Ureter (tissue), 1 donor: ENCODE measurements at places on chromosomes 3 and 15.

- DNase-seq: peak; percentile 77
These were observed 131.2 kb downstream of the IGF1R start for GRCh38 chr15:98779463-98780071.

GRCh38 chr3:144106970-144107369 is 135.3 kb downstream of the DIPK2A start:
- no peak for DNase-seq

DNA sequence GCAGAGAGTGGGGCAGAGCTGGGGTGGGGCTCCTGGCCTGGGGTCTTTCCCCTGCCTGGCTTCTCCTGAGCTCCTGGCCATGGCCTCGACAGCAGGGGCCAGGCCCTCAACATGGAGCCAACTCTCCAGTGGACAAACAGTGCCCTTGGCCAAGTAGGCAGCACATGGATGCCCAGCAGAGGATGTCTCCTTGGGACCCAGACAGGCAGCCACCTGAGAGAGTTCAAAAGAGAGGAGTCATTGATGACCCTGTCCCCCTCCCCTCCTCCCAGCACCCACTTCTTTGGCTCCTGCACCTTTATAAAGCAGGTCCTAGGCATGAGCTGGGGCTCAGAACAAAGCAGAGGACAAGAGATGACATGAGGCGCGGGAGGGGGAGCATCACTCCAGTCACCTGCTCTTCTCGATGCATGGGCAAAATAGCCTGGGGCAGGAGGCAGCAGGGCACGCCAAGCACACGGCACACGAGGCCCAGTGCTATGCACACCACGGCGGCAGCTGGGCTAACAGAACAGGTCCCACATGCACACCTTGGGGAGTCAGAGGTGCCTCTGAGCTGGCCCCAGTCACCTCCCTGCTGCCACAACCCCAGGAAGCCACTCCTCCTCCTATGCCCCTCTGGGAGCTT is 27.4 kb downstream of the SHISA5 start:
- DNase-seq: no peak

DNA sequence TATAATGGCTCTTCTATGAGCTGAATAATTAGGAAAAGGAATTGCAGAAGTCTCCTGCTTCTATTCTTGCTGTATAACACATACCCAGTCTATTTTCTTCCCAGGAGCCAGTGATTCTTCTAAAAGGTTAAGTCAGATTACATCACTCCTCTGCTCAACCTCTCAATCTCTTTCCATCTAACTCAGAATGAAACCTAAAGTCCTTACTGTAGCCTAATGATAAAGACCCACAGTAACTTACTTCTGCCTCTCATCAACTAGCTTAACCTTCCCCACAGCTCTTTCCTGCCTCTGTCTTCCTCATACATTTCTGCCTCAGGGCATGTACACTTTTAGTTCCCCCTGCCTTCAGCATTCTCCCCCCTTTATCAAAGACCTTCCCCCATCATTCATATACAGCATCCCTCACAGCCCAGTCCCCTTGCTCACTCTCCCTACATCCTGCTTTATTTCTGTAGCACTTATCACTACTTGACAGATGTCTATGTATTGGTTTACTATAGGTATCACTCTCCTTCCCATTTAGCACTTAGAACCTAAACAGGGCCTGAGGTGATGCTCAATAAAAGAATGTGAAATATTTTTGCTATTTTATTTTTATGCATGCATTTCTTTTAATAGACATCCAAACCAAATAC is 28.5 kb upstream of the CMTM6 start:
- DNase-seq: no peak

DNA sequence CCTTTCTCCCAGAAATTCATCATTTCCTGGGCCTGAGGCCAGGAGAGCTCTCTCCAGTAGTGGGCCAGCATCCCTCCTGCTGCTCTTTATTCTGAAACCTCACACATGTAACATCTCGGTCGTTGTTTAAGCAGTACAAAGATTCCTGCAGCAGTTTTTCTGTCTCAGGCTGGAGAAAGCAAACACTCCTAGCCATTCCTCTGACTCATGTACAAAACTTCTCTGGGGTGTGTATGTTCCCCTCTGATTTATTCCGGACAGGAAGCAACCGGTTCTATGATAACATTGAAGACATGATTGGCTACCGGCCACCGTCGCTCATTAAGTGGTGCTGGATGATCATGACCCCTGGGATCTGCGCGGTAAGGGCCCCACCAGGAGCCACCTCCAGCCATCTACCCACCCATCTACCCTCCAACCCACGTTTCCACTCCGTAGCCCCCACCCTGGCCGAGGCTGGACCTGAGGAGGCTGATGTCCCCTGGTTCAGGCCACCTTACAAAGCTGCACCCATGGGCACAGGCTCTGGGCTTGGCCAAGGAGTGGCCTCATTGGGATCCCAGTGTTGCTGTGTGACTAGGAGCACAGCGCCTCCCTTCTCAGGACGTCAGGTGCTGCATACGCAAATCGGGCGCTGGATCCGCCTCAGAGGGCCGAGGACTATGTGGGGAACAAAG is 58.6 kb upstream of the SLC6A1 start:
- DNase-seq: no peak

GRCh38 chr15:48940508-48940907 is 23.2 kb downstream of the SHC4 start:
- no peak for DNase-seq

- DNase-seq: no peak
These were observed 7.8 kb downstream of the CAMK1 start for GRCh38 chr3:9761919-9762318.

DNA sequence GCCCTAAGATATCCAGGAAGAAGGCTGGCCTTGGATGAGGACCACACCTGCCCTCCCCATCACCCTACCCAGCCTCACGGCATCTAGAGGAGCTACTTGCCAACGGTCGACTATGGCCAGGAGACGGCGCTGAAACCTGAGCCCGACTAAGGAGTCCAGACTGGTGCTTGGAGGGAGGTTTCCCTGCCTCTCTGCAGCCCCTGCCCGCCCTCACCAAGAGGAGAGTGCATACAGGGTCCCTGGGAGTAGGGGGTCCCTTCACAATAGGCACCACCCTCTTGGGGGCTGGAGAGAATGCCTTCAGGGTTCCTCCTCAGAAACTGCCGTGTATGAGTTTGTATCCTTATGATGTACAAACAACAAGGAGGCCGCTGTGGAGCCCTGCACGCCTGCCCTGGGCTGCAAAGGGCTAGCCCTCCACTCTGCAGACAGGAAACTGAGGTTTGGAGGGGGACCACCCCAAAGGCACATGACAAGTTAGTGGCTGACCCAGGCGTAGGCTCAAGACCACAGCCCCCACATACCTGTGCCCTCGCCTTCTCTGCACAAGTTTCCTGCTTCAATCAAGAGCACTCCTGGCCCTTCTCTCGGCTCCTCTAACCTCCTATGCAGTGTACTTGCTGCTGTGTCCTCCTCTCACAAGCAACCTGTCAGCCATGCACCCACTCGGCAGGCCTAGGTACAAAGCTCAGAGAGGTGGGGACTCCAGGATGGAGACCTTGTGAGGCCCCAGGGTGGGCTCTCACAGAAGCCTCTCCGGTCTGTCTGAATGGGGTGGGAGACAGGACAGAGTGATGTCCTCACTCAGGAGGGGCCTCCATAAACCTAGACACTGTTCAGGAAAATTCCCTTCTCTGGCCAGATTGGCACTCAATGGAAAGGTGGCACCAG is 7.4 kb downstream of the KLF15 start:
- no peak for DNase-seq

- DNase-seq: no peak
These were observed 18.9 kb upstream of the LRRK1 start for GRCh38 chr15:100900136-100900794.

GRCh38 chr3:14145236-14145635 is 20.4 kb downstream of the TMEM43 start:
- DNase-seq: peak; percentile 40

DNA sequence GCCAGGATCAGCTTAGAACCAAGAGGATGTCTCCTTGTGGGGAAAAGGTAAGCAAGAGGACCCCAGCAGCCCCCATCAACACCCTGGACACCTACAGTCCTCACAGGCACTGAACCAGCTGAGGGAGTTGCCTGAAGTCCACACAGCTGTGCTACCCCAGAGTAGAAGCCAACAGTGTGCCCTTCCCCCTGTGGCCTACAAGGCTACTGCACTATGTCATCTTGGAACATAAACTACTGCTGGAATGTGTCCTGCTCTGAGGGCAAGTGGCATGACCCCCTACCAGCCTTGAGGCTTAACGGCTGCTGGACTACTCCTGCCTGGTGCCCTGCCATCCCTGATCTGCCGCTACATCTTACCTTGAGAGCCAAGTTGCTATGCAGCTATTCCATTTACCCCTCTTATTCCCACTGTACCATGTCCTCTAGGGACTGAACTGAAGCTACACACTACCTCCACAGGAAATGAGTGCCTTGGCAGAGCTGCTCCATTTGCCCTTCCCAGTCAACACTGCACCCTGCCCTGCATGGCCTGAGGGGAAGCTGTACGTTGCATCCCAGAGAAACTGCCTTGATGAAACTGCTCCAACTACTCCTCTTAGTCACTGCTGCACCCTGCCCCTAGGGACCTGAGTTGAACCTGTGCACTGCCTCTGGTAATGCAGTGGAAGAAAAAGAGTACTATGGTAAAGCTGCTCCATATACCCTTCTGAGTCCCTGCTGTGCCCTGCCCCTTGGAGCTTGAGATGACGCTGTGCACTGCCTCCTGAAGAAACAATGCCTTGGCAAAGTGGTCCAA is 40.2 kb upstream of the ATP13A5 start:
- DNase-seq: no peak
